Heart right ventricle (tissue), 16 donors: ENCODE measurements at places on chromosomes 11 and 22. TPM values are rescaled to one million over a fixed set of nuclear protein-coding genes. Genes with fewer than 3 reads are reported as not detected.

DNA sequence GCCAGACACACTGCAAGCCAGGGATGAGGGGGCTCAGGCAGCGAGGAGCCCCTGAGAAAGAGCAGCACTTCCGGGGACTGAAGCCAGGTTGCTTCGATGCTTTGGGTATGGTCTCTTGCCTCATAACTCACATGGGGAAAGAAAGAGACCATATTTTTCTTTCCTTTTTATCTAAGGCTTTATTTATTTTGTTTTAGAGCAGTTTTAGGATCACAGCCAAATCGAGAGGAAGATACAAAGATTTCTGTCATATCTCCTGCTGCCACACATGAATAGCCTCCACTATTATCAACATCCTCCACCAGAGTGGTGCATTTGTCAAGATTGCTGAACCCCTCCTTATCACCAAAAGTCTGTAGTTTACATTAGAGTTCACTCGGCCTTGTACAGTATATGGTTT, 24.3 kb upstream of the ADSL start:
- DNase-seq: no peak

DNA sequence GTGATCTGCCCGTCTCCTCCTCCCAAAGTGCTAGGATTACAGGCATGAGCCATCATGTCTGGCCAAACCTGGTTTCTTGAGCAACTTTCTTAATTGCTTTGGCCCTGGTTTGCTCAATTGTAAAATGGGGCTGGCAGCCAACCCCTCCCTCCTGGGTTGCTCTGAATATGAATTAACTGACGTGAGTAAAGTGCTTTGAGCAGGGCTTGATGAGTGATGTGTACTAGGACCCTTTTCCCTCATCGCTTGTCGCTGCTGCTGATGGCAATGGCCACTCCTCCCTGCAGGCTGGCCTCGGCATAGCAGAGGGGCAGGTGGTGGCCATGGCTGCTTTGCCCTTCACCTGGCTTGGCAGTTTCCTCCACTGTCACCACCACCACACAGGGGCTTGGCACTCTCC, 41.5 kb downstream of the RNF141 start:
- no peak for DNase-seq

GRCh38 chr11:123330071-123330470, 100.0 kb upstream of the GRAMD1B start:
- DNase-seq: no peak

GRCh38 chr11:10725114-10725906, 25.7 kb upstream of the CTR9 start:
- no peak for DNase-seq

DNA sequence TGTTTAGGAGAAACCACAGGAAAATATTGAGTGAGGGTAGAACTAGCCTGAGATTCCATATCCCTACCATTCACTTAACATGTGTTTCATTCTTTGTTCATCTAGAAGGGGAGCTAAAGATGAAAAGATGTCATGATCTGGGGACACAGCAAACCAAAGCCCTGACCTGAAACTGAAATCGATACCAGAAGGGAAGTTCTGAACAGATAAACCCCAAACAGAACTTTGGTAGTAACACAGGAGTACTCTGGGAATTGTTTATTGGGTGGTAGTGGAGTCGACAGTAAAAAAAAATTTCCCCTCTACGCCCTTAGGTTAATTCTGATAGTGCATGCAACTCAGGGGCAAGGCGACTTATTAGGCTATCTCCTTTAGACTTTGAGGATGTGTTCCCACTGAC, 27.2 kb downstream of the OR2AT4 start:
- DNase-seq: no peak

GRCh38 chr11:7170431-7170830, 81.3 kb upstream of the SYT9 start:
- DNase-seq: no peak

GRCh38 chr11:12222055-12222792, 111.8 kb downstream of the MICAL2 start:
- peak; percentile 76 for DNase-seq

GRCh38 chr11:119795690-119796089, 66.7 kb upstream of the NECTIN1 start:
- DNase-seq: no peak

DNA sequence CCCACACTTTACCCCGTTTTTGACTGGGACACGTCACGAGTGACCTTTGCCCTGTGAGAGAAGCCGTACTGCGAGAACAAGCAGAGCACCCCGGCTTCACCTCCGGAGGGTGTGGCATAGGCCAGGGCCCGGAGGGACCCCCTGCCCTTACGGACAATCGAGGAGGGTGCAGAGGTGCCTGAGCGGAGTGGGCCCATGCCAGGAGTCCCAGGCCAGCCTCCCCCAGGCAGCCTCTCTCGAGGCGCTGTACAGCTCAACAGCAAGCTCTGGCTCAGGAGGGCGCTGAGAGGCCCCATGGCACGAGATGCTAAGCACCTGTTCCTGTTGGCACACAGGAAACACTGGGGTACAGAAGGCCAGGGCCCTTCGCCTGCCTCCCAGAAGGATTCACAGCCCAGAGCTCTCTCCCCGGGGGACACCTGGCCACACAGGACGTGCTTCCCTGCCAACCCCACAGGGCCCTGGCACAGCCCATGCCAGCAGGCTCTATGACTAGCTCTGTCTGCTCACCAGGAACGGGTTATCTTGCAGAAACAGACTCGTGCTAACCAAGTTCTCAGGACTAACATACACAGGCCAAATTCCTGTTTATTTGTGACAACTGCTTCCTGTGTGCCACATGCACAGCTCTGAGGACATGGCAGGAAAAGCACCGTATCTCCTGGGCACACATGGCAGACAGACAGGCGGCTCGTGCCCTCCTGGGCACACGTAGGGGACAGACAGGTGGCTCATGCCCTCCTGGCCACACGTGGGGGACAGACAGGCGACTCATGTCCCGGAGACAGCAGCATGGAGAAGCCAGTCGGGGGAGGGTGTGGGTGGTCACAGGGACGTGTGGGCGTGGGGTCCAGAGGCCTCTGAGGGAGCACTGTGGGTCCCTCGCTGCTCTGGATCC, 11.6 kb downstream of the TOLLIP start:
- DNase-seq: peak; percentile 20

DNA sequence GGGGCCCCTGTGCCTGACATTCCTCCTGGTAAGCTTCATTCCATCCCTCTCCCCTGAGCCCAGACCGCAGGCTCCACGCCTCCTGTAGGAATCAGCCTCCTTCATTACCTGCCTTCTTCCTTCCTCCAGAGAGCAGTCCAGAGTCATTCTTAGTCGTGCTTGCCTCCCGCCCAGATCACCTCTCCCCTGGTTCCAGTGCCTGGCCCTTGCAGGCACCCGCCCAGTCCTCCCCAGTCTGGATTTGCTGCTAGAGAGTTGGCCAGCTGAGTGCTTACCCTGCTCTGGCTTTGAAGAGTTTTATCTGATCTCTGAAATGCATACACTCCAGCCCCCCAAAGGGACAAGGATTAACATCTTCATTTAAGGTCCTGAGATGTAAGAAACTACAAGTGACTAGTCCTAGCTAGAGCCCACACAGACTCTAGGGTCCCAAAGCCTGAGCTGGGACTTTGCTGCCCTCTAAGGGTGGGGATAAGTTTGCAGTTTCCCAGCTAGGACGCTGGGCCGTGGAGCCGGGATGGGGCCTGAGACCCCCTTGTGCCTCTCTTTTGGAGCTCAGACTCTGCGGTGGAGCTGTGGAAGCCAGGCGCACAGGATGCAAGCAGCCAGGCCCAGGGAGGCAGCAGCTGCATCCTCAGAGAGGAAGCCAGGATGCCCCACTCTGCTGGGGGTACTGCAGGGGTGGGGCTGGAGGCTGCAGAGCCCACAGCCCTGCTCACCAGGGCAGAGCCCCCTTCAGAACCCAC, 1.6 kb downstream of the NR1H3 start:
- DNase-seq: no peak

GRCh38 chr11:14041040-14041439, 78.5 kb downstream of the SPON1 start:
- DNase-seq: no peak

DNA sequence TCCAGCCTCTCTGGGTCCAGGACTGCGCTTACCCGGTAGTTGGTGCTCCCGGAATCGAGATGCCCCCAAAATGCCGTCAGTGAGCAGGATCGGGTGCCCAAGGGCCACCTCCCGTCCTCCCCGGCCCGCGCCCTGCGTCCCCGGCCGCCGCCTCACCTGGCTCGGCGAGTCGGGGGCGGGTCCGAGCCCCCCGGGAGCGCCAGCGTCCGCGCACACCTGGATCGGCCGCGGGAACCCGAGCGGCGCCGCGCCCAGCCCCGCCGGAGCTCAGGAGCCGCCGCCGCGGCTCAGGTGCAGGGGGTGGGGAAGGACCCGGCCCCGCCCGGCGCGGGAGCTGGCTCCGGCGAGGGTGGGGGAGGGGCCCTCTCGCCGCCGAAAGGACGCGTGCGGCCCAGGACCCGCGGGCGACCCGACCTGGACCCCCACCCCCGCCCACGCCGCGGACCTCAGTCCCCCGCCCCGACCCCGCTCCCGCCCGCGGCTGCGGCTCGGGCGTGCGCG, at the start of gene SHANK2:
TSS of gene SHANK2 (minus strand) at position 309 of the 501 bp plus-strand sequence. CDS start 105,251 bp downstream, outside the sequence.
- DNase-seq: no peak

- DNase-seq: peak; percentile 44
These were observed 599 bp downstream of the SIK3 start for GRCh38 chr11:117097389-117098268.

- no peak for DNase-seq
These were observed 5.7 kb downstream of the TSKU start for GRCh38 chr11:76788661-76789442.

DNA sequence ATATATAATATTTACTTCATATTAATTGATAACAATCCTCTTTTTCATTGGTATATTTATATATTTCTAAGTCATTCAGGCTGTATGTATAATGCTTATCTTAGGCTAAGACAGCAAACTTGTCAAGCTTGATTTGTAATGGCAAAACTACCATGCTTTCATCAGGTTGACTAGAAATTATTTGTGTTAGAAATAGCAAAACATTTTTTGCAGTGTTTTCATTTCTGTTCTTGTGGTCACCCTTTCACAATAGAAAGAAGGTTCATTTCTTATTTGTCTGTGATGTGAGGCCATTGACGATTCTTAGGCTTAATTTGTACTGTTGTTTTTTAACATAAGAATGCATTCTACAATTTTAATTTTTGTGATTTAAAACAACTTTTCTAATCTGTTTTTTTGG, 197.6 kb downstream of the TMEM135 start:
- DNase-seq: no peak

DNA sequence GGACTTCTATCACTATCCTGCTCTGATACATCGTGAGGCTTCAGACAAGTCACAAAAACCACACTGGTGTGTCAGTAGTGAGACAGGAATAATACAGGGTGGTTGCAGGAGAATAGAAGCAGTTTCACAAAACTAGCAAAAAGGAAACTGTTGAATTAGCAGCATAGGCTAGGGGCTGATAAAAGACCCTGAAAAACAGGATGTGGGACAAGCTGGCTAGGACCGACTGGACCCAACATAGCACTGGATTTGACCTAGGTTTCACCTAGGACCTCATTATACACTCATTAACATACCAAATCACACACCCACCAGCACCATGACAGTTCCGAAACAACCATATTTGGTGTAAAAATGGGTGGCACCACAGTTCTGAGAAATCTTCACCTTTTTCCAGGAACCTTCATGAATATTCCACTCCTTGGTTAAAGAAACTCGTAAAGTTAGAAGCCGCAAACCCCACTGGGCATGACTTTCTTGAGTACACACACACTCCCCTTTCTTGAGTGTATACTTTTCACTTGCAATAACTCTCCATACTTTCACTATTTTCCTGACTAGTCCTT, 76.2 kb downstream of the SLC1A2 start:
- DNase-seq: no peak

DNA sequence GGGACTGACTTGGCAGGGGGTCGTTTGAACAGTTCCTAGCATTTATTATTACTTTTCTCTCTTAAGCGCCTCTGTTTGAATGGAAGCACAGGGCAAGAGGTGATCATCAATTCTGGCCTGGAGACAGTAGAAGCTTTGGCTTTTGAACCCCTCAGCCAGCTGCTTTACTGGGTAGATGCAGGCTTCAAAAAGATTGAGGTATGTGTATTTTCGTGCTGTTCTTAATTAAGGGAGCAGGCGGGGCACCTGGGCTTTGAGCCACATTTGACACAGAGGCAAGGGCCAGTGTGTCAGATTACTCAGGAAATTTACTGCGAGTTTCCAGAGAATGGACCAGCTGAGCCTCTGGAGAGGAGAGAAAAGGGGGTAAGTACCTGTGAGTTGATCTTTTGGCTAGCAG, 102.4 kb upstream of the SORL1-AS1 start:
- DNase-seq: no peak

DNA sequence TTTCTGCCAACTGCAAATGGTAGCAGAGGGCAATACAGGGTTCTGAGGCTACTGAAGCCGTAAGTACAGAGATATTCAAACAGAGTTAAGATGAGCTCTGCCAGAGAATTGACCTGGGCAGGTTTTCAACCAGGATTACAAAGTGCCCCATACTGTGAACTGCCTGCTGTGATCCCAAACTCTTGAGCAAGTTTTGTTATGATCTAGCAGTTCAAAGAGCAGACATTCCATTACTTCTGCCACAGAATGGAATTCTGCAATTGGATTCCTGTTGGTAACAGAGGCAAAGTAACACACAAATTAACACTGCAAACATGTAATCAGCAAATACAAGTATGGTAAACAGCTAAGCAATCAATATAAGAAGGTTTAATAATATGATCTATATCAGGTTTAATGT, 31.2 kb downstream of the ALG9 start:
- no peak for DNase-seq

DNA sequence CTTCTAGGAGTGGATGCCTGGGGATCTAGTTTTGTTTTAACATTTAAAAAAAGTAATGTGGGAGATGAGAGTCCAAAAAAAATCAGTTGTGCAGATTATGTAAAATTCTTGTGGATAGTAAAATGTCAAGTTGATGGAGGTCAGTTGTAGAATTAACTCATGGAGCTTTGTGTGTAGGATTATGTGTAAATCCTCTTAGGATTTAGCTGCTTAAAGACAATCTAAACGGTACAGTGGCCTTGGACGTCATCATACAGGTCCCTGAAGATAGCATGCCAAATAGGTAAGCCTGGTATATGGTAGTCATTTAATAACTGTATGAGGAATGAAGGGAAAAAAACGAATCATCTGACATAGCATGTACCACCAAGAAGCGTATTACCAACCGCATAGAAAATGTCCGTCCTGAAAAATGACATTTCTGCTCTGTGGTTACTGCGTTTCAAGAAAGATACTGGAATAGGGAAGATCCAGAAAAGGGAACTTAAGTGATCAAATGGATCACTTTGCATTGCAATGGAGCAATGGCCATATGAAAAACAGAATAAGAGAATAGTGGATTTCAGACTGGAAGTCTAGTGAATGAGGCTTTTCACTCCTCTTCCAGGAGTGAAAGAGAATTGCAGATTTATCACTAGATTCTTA, 61.3 kb downstream of the BCL2L13 start:
- no peak for DNase-seq

Gene SEC14L2
- total RNA-seq: 3.7 TPM

Gene LIMK2
- 13.6 TPM for total RNA-seq

Gene GGTLC3
- total RNA-seq: not detected

Gene LRRC32
- 35.7 TPM for total RNA-seq

Gene CHEK1
- 1.3 TPM for total RNA-seq

Gene KRTAP5-3
- total RNA-seq: not detected

Gene MLC1
- 0.83 TPM for total RNA-seq

Gene MAP6
- total RNA-seq: 6.6 TPM

Gene NOX4
- total RNA-seq: 1.7 TPM

Gene SMTNL1
- total RNA-seq: not detected

Gene DBX1
- total RNA-seq: not detected

Gene SEPTIN3
- 0.10 TPM for total RNA-seq

Gene ACTN3
- total RNA-seq: not detected

Gene AGBL2
- 0.13 TPM for total RNA-seq

Gene SIK3
- total RNA-seq: 37.4 TPM

Gene TEX12
- not detected for total RNA-seq

Gene PLA2G3
- total RNA-seq: not detected

Gene GAB4
- not detected for total RNA-seq
